ENCODE measurements at places on chromosomes 3 and 15.

DNA sequence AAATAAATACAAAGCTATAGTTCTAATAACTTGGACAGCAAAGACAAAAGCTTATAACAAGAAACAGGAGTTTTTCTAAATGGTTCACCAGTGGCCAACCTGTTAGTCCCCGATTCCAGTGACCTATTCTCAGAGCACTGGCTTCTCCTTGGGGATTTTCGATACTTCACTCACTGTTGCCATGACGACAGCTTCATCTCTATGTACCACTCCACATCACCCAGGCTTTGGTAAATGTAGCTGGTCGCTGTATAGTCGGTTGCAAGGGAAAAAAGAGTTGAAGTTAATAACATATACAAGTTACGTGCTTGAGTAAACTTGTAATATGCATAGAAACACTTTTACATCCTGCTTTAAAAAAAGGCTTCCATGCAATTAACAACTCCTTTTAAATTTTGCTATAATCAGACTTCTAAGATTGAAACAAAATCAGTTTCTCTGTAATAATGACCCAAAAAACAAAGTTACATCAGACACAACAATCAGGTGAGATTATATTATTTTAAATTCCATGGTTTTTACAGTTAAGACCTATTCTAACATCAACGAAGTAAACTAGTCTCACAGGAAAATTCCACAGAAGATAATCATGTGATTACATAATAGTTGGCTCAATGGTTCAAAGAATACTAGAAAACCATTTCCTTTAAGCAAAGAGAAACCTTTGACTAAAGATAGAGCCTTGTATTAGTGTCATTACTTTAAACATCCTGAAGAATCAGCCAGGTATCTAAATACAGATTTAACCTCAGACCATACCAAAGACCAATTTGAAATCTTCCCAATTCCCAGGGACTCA is 2.9 kb downstream of the CCNL1 start:
- no peak for DNase-seq

DNA sequence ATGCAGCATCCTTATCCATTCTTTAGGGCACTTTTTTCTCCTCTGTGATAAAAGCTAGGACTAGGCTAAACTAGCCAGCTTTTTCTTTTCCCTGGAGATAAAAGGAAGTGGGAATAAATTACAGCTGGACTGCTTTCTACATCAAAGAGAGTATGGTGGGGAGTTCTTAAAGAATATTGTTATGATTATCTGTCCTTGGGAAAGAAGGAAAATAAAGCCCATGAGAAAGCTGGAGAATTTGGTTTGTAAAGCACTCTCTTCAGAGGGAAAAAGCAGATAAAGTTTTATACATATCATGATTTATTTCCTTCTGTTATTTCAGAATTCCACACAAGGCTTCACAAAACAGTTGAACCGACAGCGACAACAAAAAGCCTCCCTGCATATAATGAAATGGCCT is 923.0 kb downstream of the DIPK2A start:
- DNase-seq: no peak

DNA sequence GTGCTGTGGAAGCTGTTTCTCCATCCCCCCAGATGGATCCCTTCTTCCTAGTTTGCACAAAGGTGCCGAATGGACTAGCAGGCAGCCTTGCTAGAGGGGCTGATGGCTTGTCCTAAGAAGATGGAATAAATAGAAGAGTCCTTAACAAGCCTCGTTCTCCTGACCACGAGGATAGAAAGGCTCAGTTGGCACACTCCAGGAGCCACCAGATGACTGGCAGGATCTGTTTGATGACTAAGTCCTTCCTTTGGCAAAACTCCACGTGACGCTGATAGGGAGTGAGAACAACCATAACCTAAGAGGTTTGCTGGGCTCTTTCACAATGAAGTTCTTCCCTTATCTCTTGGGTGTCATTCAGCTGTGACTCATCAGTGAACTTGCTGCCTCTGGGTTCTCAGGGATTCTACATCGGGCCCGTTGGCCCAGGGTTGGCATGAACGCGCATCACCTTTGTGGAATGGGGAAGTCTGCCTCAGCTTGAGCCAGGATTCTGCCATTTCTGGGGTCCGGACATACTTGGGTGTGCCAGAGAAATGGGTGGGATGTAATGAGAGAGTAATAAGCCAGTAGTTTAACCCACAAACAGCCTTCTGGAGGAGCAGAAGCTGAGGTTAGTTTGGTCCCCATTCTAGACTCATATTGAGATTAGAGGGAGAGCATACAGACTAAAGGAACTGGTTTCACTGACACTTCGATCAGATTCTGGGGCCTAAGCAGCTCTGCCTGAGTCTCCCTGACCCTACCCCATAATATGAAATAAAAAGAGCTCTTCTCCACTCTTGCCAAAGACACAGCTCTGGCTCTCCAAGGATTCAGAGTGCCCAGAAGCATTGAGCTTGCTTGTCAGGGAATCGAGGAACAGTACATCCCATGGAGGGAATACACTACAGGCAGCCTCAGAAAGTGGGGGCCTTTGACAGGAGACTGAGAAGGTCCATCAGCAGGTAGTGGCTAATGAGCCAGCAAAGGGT is 2.0 kb upstream of the MELTF start:
- DNase-seq: peak; percentile 95

DNA sequence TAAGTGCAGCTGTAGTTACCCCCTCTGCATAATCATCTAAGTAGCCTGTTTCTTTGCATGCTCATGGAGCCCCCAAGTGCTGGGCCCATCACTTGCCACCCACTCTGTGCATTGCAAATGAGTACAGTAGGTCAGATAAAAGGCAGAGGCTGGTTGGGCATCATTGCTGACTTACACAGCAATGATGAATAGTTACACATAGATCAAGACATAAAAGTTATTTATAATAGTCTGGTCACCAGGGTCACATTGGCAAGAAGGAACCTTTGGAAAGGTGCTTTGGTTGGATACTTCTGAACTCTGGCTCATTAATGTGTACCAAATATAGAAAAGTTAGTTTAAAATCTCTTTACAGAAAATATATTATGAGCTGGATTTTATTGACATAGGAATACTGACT is 111.6 kb downstream of the MITF start:
- DNase-seq: no peak

- DNase-seq: no peak
Measured at GRCh38 chr3:152270937-152271336, 2.2 kb downstream of the MBNL1 start.

DNA sequence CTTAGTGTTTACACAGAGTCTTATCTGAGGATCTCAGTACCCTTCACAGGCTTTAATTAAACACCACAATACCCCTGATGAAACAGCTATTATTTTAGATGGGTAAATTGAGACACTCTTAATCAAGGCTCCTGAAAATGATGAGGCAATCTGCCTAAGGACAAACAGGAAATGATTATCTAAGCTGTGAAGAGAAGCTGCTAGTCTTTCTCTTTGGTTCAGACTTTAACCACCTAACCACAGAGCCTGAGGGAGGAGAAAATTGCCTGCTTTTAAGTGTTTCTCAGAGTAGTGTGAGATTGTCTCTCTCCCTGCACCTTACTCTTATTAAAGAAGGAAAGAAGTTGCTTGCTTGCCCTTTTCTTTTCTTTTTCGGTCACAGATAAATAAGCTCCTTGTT is 364.3 kb upstream of the ADAMTS9 start:
- no peak for DNase-seq

DNA sequence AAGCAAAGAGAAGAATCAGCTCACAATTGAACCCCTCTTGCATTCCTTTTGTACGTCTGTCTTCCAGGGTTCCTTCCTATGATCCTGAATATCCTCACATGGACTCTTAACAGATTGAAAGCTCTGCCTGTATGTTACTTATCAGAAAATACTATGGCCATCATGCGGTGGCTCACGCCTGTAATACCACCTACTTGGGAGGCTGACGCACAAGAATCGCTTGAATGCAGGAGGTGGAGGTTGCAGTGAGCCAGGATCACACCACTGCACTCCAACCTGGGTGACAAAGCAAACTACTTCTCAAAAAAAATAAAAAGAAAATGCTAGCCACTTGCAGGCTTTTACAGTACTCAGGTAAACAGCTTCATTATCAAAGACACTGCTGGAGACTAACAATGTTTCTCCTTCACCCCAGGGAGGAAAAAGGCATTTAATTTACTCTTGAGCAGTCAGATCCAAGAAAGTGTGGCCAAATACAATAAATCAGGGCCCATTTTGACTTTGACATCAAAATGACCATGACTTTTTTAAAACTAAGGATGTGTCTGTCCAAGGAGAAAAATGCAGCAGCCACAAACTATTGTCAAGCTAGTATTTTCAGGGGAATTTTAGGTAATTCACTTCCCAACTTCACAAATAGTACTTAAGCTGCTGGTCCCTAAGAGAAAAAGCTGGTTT is 27.3 kb downstream of the NPTN start:
- no peak for DNase-seq

DNA sequence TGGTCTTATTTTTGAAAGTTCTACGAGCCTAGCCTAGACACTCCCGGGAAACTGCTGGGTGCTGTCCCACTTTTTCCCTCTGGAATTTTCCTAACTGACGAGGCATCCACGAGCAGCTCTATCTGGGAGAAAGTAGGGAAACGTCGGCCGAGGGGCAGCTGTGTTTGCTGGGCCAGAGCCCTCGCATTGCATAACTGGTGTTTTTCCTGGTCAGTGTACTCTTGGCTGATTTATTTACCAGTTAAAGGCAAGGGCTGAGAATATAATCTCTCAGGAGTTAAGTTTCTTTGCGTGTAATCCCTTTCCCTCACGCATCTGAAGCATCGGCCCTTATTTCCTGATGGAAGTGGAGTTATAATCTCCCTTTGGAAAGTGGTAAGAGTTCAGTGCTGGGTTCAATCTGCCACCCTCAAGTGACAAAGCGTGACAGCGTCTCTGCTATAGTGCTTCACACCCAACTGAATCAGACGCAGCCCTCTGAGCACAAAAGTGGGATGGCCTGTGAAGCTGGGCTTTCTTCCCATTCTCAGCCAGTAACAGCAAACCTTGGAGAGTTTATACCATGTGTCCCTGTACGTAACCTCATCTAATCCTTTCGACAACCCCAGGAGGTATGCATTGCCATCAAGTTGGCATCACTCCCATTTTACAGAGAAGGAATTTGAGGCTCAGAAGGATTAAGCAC is 311.5 kb downstream of the RORA start:
- DNase-seq: no peak

GRCh38 chr3:194688200-194688740 is 2.6 kb downstream of the FAM43A start:
- peak; percentile 66 for DNase-seq

- DNase-seq: no peak
Measured at GRCh38 chr3:71564361-71564760, 19.2 kb downstream of the FOXP1 start.

- DNase-seq: peak; percentile 74
Measured at GRCh38 chr3:35908366-35909232, 269.3 kb downstream of the ARPP21 start.

GRCh38 chr3:38805765-38806386 is 10.1 kb downstream of the SCN10A start:
- peak; percentile 64 for DNase-seq

GRCh38 chr3:152335273-152335672 is 66.5 kb downstream of the MBNL1 start:
- DNase-seq: no peak

DNA sequence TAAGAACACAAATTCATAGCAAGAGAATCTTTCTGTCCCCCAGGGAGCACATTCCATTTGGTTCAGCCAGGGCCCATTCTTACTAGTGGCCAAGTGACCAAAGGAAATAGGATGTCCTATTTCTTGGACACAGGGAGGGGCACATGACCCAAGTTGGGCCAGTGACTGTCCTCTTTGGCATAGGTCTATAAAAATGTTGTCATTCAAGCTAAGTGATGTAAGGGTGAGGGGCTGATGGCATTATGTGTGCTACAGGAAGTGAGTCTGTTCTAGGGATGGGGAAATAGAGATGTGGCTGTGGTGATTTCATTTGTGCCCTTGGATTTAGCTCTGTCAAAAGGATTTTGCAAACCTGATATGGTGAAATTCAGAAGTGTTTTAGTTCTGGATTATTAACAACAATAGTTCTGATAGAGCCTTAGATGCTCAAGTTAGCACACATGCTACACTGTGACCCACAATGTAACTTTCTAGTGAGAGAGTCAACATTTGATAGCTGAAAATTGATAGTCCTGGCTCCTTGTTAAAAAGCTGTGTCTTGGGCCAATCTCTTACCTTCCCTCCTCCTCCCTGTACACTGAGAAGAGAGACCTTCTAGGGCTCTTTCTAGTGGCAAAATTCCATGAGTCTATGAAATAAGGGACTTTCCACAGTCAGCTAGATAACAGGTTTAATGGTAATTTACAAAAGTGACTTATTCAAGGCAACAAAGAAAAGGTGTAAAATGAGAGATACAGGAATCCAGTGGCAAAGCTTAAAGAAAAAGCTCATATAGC is 117.2 kb downstream of the THRB start:
- DNase-seq: peak; percentile 85

DNA sequence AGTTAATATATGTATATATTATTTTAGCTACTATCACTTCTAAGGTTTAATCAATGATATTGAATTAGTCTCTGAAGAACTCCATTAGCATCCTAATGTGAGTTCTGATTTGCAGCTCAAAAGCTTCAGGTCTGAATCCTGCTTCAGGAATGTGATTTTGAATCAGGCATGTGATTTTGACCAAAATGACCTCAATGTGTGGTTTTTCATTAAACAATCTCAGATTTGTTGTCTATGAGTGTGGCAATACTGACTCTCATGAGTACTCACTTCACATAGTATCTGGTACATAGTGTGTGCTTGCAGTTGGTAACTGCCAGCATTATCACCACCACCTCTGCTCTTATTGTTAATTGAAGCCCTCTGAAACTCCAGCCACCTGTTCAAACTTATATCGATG is 251.0 kb downstream of the KCNH8 start:
- no peak for DNase-seq

GRCh38 chr3:39086144-39086543 is 21.3 kb downstream of the GORASP1 start:
- DNase-seq: no peak

DNA sequence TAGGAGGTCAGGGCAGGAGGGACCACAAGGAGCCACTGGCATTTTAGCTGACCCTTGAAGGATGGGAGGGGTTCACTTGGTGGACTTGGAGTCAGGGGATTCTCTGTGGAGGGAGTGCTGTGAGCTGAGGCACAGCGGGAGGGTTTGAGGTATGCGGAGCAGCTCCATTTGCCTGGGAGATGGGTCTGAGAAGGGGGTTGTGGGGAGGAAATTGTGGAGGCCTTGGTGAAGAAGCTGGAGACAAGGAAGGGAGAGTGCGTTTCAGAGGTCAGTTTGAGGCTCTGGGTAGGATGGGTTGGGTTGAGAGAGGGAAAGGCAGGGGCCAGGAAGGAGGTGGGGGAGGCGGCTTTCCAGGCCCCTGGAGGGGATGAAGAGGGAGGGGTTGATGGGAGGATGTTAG is 20.2 kb downstream of the PLEKHO2 start:
- no peak for DNase-seq

DNA sequence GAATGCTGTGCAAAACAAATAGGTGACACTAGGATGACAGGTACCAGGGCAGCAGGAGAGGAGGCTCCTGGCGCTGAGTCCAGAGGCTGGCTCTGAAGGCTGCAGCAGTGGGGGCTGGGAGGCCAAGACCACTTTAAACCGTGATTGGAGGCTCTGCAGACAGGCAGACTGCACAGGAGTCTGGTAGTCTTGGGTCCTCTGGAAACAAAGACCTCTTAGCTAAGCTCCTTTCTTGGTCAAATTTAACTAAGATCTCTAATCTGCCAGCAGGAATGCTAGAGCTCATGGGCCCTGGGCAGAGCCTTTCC is 4.4 kb upstream of the MUSTN1 start:
- no peak for DNase-seq

GRCh38 chr15:40065166-40065565 is 26.2 kb upstream of the SRP14 start:
- no peak for DNase-seq

Measured in inflammatory macrophage (primary cell).